Sigmoid colon (tissue), 7 donors: ENCODE measurements at places on chromosomes 3 and 15. TPM values are rescaled to one million over a fixed set of nuclear protein-coding genes. Genes with fewer than 3 reads are reported as not detected.
A peak's percentile ranks its signal among the peaks of the same experiment; 100 is the strongest.

GRCh38 chr15:52879904-52880303 lies 89.8 kb upstream of the ONECUT1 start:
- no peaks in the 10 kb centered on the region for H3K4me1 ChIP-seq
- H3K36me3 ChIP-seq: no peaks in the 10 kb centered on the region
- DNase-seq: no peak
- H3K27me3 ChIP-seq: no peaks in the 10 kb centered on the region
- no peak overlapping the region for H3K4me3 ChIP-seq

DNA sequence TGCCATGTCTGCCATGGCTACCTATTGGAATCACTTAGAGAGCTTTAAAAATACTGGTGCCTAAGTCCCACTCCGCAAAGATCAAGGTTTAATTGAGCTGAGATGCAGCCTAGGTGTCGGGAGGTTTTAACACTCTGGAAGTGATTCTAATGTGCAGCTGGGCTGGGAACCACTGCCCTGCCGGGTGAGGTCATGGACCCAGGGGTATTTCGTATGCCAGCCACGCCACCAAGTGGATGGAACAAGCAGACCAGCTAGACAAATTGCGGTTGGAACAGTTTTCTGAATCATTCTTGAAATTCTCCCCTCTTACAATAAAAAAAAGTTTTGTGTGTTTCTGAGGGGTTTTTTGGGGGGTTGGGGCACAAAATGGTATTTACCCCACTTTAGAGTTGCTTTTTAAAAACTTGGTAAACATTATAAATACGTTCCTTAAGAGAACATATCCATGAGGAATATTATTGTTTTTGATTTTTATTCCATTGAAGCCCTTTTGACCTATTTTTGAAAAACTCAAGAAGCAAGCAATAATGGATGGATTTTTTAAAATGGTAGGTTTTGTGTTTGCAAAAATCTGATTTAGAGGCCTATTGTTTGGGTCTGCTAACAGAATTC lies 66.2 kb upstream of the CSTA start:
- H3K27ac ChIP-seq: no peak overlapping the region
- H3K27me3 ChIP-seq: no peaks in the 10 kb centered on the region
- no peaks in the 10 kb centered on the region for H3K4me1 ChIP-seq
- DNase-seq: no peak
- H3K36me3 ChIP-seq: no peaks in the 10 kb centered on the region

- no peaks in the 10 kb centered on the region for H3K4me1 ChIP-seq
- no peaks in the 10 kb centered on the region for H3K27me3 ChIP-seq
- no peaks in the 10 kb centered on the region for H3K36me3 ChIP-seq
Measured at GRCh38 chr3:122151480-122151879, 32.0 kb upstream of the CASR start.

The LYZL4 gene
- polyA plus RNA-seq: not detected

The GATM gene
- 12.0 TPM for polyA plus RNA-seq

The ZMYND10 gene
- polyA plus RNA-seq: not detected

DNA sequence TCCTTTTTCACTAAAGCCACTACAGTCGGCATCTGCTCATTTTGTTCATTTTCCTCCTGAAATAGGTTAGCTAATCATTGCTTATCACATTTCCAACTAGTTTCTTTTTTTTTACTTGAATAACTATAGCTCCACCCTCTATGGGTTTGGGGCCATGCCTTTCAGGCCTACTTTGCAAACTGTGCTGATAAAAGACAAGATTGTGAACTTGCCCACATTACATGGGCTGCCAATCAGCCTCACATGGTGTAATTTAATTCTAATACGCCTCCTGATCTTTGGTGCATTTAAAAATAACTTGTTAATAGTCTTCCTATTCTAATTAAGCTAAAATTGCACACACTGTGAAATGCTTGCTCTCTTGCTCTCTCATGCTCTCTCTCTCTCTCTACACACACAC lies 90.5 kb downstream of the TGFBR2 start:
- peaks cover 34% of the 10 kb centered on the region for H3K4me1 ChIP-seq
- H3K27me3 ChIP-seq: no peaks in the 10 kb centered on the region
- DNase-seq: no peak
- H3K36me3 ChIP-seq: peaks cover 4% of the 10 kb centered on the region
- no peak overlapping the region for H3K27ac ChIP-seq

The CHRNB4 gene
- not detected for polyA plus RNA-seq

GRCh38 chr3:111616417-111617105 lies 21.4 kb upstream of the ZBED2 start:
- no peak overlapping the region for H3K27ac ChIP-seq
- H3K4me3 ChIP-seq: no peak overlapping the region
- H3K36me3 ChIP-seq: no peaks in the 10 kb centered on the region
- H3K4me1 ChIP-seq: no peaks in the 10 kb centered on the region
- H3K27me3 ChIP-seq: no peaks in the 10 kb centered on the region

- no peaks in the 10 kb centered on the region for H3K27me3 ChIP-seq
- H3K27ac ChIP-seq: no peak overlapping the region
- no peaks in the 10 kb centered on the region for H3K4me1 ChIP-seq
- H3K4me3 ChIP-seq: no peak overlapping the region
- DNase-seq: no peak
- no peaks in the 10 kb centered on the region for H3K36me3 ChIP-seq
Measured at GRCh38 chr15:80285379-80285778, 33.4 kb upstream of the CTXND1 start.

GRCh38 chr3:52298149-52299098 lies 10.8 kb downstream of the GLYCTK start:
- DNase-seq: no peak
- H3K27me3 ChIP-seq: no peaks in the 10 kb centered on the region
- no peaks in the 10 kb centered on the region for H3K4me1 ChIP-seq
- no peak overlapping the region for H3K4me3 ChIP-seq

The HEG1 gene
- 9.7 TPM for polyA plus RNA-seq

The BCHE gene
- 2.4 TPM for polyA plus RNA-seq

GRCh38 chr3:58272891-58273290 lies 33.2 kb upstream of the RPP14 start:
- H3K27me3 ChIP-seq: no peaks in the 10 kb centered on the region
- H3K27ac ChIP-seq: peak overlapping the region; percentile 8
- no peak for DNase-seq

DNA sequence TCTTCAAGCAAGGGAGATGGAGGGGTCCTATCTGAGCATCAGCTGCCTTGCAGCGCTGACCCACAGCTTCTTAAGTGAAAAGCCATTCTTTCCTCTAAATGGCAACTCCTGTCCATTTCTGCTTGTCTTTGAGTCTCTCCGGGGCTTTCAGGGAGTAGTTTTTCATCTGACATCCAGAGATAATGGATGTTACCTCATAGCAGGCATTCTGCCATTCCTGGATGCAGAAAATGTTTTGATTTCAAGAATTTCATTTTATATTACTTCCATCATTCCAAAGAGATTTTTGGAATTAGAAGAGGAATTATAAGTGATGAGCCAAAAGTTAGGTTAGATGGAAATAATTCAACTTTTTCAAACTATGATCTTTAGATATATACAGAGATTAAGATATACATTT lies 44.9 kb upstream of the GABRG3 start:
- H3K4me3 ChIP-seq: no peak overlapping the region
- no peaks in the 10 kb centered on the region for H3K27me3 ChIP-seq
- no peaks in the 10 kb centered on the region for H3K4me1 ChIP-seq
- no peak overlapping the region for H3K27ac ChIP-seq
- DNase-seq: no peak
- H3K36me3 ChIP-seq: no peaks in the 10 kb centered on the region

- no peak overlapping the region for H3K27ac ChIP-seq
- H3K4me1 ChIP-seq: no peaks in the 10 kb centered on the region
- H3K27me3 ChIP-seq: no peaks in the 10 kb centered on the region
- no peak overlapping the region for H3K4me3 ChIP-seq
- H3K36me3 ChIP-seq: no peaks in the 10 kb centered on the region
- no peak for DNase-seq
Measured at GRCh38 chr3:148178503-148178902, 519.2 kb upstream of the AGTR1 start.

GRCh38 chr3:189771842-189772450 lies 140.8 kb downstream of the TP63 start:
- H3K4me1 ChIP-seq: no peaks in the 10 kb centered on the region
- no peak for DNase-seq
- H3K27ac ChIP-seq: no peak overlapping the region
- H3K4me3 ChIP-seq: no peak overlapping the region
- no peaks in the 10 kb centered on the region for H3K27me3 ChIP-seq

- H3K4me1 ChIP-seq: no peaks in the 10 kb centered on the region
- DNase-seq: no peak
- H3K36me3 ChIP-seq: no peaks in the 10 kb centered on the region
- no peaks in the 10 kb centered on the region for H3K27me3 ChIP-seq
Measured at GRCh38 chr3:54960082-54960481, 32.2 kb upstream of the LRTM1 start.

DNA sequence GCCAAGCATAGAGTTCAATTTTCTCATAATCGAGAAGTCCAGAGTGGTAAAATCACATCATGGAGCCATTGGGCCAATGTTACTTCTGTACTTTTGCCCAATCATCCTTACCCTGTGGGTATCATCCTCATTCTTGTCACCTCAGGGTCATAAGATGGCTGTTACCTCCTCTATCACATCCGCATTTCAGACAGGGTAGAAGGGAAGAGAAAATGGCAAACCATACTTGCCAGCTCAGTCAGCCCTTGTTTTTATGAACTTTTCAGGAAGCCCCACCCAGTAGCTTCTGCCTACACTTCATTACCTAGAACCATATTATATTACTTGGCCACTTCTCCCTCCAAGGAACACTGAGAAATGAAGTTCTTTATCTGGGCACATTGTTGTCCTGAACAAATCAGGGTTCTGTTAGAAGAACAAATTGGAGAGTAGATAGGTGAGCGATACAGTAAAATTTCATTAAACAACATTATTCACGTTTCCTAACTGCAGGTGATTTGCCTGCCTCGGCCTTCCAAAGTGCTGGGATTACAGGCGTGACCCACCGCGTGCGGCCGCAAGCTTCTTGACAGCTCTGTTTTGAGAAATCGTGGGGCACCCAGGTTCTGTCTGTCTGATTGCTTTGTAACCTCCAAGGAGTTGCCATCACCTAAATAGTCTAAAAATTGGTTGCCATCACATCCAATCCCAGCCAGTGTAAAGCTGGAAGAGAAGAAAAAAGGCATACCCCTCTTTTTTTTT lies 34.5 kb upstream of the RPN1 start:
- H3K36me3 ChIP-seq: no peaks in the 10 kb centered on the region
- no peaks in the 10 kb centered on the region for H3K4me1 ChIP-seq
- no peak overlapping the region for H3K4me3 ChIP-seq
- H3K27me3 ChIP-seq: no peaks in the 10 kb centered on the region

GRCh38 chr3:100271522-100271921 lies 10.7 kb downstream of the TBC1D23 start:
- no peak overlapping the region for H3K27ac ChIP-seq
- no peak for DNase-seq
- no peaks in the 10 kb centered on the region for H3K36me3 ChIP-seq
- no peak overlapping the region for H3K4me3 ChIP-seq

DNA sequence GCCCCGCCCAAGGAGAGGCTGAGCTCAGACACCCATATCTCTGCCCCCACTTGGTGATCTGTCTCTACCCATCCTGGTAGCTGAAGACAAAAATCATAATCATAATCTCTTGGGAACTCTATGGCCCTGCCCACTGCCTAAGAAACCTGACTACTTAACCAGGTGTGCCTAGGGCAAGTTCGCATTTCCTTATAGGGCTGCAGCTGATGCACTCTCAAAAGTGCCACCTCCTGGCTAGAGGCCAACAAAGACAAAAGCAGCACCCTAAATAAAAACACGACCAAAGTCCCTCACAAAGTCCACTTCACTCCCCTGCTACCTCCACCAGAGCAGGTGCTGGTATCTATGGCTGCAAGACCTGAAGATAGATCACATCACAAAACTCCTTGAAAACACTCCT lies 250.4 kb upstream of the SLITRK3 start:
- DNase-seq: no peak
- H3K4me3 ChIP-seq: no peak overlapping the region
- H3K27ac ChIP-seq: no peak overlapping the region
- no peaks in the 10 kb centered on the region for H3K4me1 ChIP-seq
- no peaks in the 10 kb centered on the region for H3K36me3 ChIP-seq

GRCh38 chr3:124363476-124363875 lies 366.8 kb upstream of the UMPS start:
- H3K36me3 ChIP-seq: no peaks in the 10 kb centered on the region
- no peak overlapping the region for H3K27ac ChIP-seq
- DNase-seq: no peak

DNA sequence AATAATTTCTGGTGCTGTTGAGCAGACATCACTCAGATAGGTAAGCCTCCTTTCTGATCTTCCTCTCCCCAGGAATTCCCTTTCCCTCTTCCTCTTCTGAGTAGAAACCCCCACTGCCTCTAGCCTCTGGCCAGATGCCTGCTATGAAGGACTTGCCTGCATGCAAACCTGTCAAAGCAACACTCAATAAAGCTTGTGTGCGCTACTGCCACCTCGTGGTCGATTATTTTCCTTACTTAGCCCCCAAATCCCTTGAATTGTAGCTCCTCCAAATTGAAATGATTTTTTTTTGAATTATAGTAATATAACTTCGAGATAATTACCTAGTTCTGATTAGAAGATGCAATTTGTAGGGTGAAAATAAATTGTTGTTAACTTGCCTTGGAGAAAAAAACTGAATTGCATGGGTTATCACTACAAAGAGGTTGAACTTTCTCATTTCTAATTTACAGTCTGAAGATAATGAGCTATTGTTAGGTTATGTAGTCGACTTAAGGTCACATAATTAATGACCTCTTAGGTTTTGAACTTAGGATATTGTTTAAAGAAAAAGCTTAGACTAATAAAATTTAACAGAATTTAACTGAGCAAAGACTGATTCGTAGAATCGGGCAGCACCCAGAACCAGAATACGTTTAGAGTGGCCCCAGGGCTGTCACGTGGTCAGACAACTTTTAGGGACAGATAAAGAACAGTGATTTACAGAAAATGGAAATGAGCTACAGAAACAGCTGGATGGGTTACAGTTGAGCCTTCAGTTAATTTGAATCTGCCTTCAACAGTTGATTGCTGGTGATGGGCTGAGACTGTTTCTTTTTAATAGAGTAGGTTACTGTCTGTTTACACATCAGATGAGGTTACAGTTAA lies 269.3 kb downstream of the ARPP21 start:
- no peaks in the 10 kb centered on the region for H3K36me3 ChIP-seq
- no peak for DNase-seq
- H3K27me3 ChIP-seq: no peaks in the 10 kb centered on the region
- H3K4me1 ChIP-seq: no peaks in the 10 kb centered on the region
- H3K27ac ChIP-seq: no peak overlapping the region

GRCh38 chr3:61861410-61861809 lies 300.0 kb downstream of the PTPRG start:
- no peak for DNase-seq
- H3K4me3 ChIP-seq: no peak overlapping the region
- H3K27ac ChIP-seq: no peak overlapping the region
- H3K27me3 ChIP-seq: no peaks in the 10 kb centered on the region

The EEFSEC gene
- polyA plus RNA-seq: 12.5 TPM

The MKRN2OS gene
- polyA plus RNA-seq: 10.8 TPM

The UNC13C gene
- not detected for polyA plus RNA-seq

DNA sequence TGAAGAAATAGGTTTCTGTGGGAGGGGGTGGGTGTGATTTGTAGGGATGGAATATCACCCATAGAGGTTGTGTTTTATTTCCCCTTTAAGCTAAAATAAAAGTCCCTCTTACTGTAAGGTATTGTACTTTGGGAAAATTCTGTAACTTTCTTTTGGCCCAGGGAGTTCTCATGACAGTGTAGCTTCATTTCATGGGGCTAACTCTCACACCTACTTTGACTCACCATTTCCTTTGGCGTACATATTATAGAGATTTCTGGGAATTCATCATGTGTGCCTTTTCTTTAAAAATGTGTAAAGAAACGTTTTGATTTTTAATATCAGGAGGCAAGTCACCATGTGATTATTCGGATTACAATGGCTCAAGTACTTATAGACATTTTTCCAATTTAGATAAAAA lies 477.7 kb upstream of the CFAP20DC start:
- DNase-seq: no peak
- no peaks in the 10 kb centered on the region for H3K36me3 ChIP-seq
- no peak overlapping the region for H3K27ac ChIP-seq
- no peaks in the 10 kb centered on the region for H3K4me1 ChIP-seq
- H3K4me3 ChIP-seq: no peak overlapping the region

The MYZAP gene
- polyA plus RNA-seq: 31.8 TPM
